ENCODE measurements at places on chromosomes 7 and 10. TPM values are rescaled to one million over a fixed set of nuclear protein-coding genes. Genes with fewer than 3 reads are reported as not detected.

Gene SRGN
- total RNA-seq = 9.9 TPM

GRCh38 chr7:147311336-147311735 lies 1194.7 kb downstream of the CNTNAP2 start:
- no peak for DNase-seq

- no peak for DNase-seq
These were observed 30.6 kb upstream of the RHOBTB1 start for GRCh38 chr10:60974463-60975149.

GRCh38 chr10:99832439-99832838 lies 50.0 kb downstream of the ABCC2 start:
- no peak for DNase-seq

GRCh38 chr7:30309302-30309701 lies 24.9 kb downstream of the ZNRF2 start:
- DNase-seq = no peak

DNA sequence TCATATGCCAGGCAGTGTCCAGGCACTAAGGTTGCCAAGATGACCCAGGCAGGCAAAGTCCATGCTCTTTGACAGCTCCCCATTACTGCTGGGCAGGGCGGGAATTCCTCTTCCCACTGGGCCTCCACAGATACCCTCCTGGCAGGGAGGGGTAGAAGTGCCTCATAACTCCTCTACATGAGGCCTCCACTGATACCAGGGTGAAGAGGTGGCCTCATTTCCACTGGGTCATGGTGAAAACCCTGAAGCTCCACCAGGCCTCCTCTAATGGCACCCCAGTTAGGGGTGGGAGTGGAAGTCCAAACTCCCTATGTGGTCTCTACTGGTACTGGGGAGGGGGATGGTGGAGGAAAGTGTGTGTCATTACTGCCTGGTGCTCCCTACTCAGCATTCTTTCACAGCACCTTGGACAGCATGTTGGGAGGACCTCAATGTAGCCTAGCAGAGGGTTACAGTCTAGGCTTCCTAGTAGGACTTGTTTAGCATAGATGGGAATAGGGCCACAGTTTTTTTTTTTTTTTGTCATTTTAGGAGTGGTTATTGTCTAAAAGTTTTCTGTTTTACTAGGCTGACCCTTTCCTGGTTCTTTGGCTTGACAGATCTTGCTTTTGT lies 34.6 kb upstream of the GLCCI1 start:
- DNase-seq = no peak

GRCh38 chr7:73932364-73932763 lies 71.4 kb downstream of the TMEM270 start:
- no peak for DNase-seq

GRCh38 chr10:129964611-129965424 lies 744 bp upstream of the EBF3 start:
- DNase-seq = no peak

Data from pancreas (tissue), 10 donors.